ENCODE measurements at places on chromosomes 11 and 22.
A peak's percentile ranks its signal among the peaks of the same experiment; 100 is the strongest.

DNA sequence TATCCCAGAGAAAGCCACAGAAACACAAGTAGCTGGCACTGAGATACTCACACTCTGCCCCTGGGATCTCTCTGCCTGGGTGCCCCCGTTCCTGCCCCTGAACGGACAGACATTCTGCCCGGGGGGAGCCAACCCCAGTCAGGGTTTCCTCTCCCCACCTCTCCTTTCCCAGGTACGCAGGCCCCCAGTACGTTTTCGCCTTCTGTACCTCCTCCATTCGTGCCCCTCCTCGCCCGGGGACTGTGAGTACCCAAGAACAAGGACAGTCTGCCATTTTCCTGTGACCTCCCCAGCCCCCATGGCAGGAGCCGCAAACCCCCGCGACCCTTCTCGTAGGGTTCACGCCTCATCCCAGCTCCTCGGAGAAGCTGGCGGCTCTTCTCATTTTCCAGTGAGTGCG is 29.1 kb upstream of the ELFN2 start:
- no peaks in the 10 kb centered on the region for H3K36me3 ChIP-seq
- no peak for DNase-seq
- no peaks in the 10 kb centered on the region for H3K4me1 ChIP-seq

GRCh38 chr22:46769191-46769675 is 6.8 kb downstream of the TBC1D22A start:
- H3K4me1 ChIP-seq: peaks cover 77% of the 10 kb centered on the region
- H3K4me3 ChIP-seq: no peak overlapping the region
- no peaks in the 10 kb centered on the region for H3K36me3 ChIP-seq
- no peaks in the 10 kb centered on the region for H3K27me3 ChIP-seq

- H3K27ac ChIP-seq: no peak overlapping the region
- H3K27me3 ChIP-seq: no peaks in the 10 kb centered on the region
- H3K4me1 ChIP-seq: no peaks in the 10 kb centered on the region
These were observed 18.2 kb upstream of the EMSY start for GRCh38 chr11:76426660-76427059.

DNA sequence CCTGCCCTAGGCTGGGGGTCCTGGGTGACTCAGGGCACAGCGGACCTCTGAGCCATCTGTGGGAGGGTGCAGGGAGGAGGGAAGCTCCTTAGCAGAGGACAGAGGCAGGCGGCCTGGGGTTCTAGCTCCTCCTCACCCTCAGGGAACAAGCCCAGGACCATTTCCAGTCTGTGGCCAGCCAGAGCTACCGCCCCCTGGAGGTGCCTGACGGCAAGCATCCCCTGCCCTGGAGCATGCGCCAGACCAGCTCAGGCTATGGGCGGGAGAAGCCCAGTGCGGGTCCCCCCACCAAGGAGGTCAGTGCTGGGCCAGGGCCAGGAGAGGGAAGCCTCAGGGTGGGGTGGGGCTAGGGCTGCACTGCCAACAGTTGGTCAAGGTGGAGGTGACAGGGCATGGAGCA is 26.0 kb upstream of the LRRC10B start:
- peaks cover 19% of the 10 kb centered on the region for H3K27me3 ChIP-seq
- peaks cover 10% of the 10 kb centered on the region for H3K4me1 ChIP-seq
- no peak overlapping the region for H3K4me3 ChIP-seq
- H3K27ac ChIP-seq: no peak overlapping the region

DNA sequence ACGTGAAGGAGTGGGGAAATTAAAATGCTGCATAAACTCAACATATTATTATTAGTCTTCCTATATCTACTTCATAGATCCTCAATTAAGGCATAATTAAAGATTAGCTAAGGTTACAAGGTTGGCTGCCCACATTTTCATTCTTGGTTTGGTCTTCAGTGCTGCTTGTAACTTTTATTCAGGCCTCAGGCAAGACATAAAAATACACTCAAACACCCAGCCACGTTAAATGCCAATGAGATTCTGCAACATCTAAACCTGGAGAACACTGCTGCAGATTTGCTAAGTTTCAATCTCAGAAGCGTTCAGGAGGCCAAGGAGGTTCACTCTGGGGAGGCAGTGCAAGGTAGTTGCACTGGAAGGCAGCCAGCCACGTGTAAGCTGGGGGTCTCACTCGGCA is 358.7 kb upstream of the NARS2 start:
- no peaks in the 10 kb centered on the region for H3K27me3 ChIP-seq
- H3K4me3 ChIP-seq: no peak overlapping the region
- no peaks in the 10 kb centered on the region for H3K36me3 ChIP-seq
- DNase-seq: no peak

GRCh38 chr22:30425616-30426387 is at the start of gene MTFP1:
MTFP1 (plus strand) TSS chr22:30425768; CDS start chr22:30425880, 112 bp downstream.
- H3K36me3 ChIP-seq: no peaks in the 10 kb centered on the region
- peaks cover 57% of the 10 kb centered on the region for H3K4me1 ChIP-seq
- H3K27me3 ChIP-seq: no peaks in the 10 kb centered on the region
- DNase-seq: peak; percentile 86
- H3K27ac ChIP-seq: peak within 1 kb of the TSS; percentile 96

DNA sequence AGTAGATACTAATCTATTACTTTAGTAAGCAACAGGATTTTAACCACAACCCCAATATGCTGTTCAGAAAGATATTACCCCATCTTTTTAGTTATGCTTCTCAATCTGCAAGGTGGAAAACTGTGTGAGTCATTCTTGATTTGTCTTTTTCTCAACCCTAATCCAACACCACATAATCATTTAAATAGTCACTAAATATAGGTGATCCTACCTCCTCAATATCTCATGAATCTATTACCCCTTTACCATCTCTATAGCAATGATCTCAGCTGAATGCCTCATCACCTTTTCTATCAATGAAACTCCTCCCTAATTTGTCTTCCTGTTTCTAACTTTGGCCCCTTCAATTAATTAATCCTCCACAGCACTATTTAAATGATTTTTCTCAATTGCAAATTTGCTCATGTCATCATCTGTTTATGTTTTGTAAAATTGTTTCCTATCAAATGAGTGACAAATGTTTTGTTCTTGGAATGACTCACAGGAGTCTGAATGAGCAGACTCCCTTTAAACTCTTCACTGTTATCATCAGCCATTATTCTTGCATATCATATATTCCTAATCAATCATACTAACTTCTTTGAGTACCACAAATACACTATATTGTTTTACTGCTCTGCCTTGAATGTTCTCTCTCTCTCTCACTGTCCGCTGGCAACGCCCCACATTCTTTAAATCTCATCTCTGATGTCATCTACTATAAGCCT is 26.1 kb downstream of the SNX19 start:
- no peak for DNase-seq
- H3K36me3 ChIP-seq: peaks cover 81% of the 10 kb centered on the region
- H3K27ac ChIP-seq: no peak overlapping the region

DNA sequence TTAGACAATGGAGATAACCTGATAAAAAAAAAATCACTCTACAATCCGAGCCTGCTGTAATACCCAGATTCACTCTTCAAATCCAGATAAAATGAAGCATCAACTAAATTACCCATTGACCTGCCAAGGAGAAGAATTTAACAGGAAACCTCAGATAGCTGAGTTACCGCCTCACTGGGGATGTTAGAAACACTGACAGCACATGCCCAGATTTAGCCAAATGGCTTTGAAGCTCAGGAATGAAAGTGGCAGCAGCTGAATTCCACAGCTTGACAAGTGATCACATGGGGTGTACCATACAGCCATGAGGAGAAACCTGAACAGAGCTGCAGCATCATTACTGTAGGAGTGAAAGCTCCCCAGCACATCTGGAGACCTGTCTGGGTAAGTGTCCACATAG is 807.6 kb downstream of the DLG2 start:
- DNase-seq: no peak
- no peaks in the 10 kb centered on the region for H3K27me3 ChIP-seq
- no peak overlapping the region for H3K4me3 ChIP-seq
- no peaks in the 10 kb centered on the region for H3K4me1 ChIP-seq

DNA sequence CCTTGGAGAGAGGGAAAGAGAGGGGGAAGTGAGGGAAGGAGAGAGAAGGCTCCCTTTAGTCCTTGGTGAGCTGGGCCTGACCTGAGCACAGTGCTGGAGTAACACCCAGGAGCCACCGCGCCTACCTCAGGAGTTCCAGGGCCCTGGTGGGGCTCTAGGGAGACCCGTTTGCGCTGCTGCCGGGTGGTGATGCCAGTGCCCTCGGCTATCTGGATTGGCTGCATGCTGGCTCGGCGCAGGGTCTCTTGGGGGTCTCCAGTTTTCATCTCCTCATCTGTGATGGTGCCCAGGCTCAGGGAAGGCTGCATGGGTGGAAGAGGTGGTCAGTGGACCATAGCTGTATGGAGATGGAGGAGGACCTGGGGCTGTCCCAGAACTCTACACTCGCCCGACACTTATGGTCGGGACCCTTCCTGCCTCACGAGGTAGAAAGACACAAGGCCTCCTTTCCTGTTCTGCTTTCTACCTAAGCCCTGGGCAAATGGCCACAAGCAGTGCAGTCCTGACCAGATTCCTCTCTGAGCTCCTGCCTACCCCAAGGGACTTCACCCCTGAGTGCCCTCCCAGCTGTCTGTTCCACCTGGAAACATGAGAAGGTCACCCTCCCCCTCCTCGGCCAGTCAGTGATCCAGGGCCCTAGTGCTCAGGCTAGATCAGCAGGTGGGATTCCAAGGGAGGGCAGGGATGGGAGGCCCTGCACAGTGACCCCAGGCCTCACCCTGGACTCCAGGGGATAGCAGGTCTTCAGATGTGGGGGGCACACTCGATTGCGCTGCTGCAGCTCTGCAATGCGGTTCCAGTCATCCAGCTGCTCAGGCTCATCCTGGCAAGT is 6.0 kb downstream of the IL18BP start:
- H3K27me3 ChIP-seq: no peaks in the 10 kb centered on the region
- H3K4me3 ChIP-seq: no peak overlapping the region
- H3K27ac ChIP-seq: peak overlapping the region; percentile 52
- peaks cover 71% of the 10 kb centered on the region for H3K36me3 ChIP-seq
- peaks cover 56% of the 10 kb centered on the region for H3K4me1 ChIP-seq

DNA sequence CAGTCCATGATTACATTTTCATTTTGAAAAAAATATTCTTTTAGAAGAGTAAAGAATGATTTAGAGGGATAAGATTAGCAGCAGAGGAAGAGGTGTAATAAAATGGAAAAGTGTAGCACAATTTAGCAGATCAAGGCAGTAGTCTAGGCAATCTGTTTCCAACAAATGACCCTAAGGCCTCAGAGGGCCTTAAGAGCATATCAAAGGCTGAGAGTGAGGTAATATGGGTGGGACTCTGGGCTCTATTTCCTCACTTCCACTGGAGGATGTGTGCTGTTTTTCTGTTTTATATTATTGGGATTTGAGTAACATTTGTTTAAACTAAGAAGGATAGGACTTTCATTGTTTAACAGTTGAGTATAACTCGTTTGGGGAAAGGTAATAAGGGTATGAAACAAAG is 28.8 kb downstream of the CCDC81 start:
- no peaks in the 10 kb centered on the region for H3K27me3 ChIP-seq
- no peaks in the 10 kb centered on the region for H3K4me1 ChIP-seq
- DNase-seq: no peak
- H3K4me3 ChIP-seq: no peak overlapping the region
- no peak overlapping the region for H3K27ac ChIP-seq
- no peaks in the 10 kb centered on the region for H3K36me3 ChIP-seq

GRCh38 chr22:18028817-18029527 is 4.6 kb upstream of the MICAL3 start:
- no peak overlapping the region for H3K27ac ChIP-seq
- peaks cover under 1% of the 10 kb centered on the region for H3K4me1 ChIP-seq
- no peaks in the 10 kb centered on the region for H3K27me3 ChIP-seq
- no peak for DNase-seq
- H3K36me3 ChIP-seq: no peaks in the 10 kb centered on the region

DNA sequence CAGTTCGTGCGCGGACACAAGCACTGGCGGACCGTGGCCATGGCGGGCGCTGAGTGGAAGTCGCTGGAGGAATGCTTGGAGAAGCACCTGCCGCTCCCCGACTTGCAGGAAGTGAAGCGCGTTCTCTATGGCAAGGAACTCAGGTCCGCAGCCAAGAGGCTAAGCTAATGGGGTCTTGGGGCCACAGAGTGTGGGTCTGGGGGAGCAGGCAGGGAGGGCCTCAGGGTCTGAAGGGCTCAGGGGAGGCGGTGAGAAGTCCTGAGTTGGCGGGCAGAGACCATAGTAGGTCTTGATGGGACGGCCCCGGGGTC is 188 bp downstream of the UPB1 start:
- no peak overlapping the region for H3K27ac ChIP-seq
- peaks cover 15% of the 10 kb centered on the region for H3K4me1 ChIP-seq
- H3K4me3 ChIP-seq: no peak overlapping the region
- H3K36me3 ChIP-seq: no peaks in the 10 kb centered on the region
- no peaks in the 10 kb centered on the region for H3K27me3 ChIP-seq

DNA sequence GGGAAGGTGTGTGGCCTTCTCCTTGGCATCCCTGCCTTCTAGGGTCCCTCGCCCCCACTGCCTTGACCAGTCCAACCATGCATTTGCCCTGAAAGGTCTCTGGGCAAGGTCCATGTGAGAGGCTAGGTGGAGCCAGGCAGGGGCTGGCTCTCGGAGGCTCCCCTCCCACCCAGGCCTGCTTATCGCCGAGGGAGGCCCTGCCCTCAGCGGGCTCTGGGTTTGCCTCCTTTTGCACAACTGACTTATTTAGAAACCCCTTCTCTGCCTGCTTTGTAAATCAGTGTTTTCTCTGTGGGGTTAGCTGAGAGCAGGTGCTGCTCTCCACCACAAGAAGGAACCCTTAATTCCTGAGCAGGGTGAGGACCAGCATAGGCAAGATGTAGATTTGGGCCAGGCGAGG is 47.7 kb downstream of the CD82 start:
- peaks cover 38% of the 10 kb centered on the region for H3K36me3 ChIP-seq
- DNase-seq: no peak
- no peak overlapping the region for H3K4me3 ChIP-seq
- H3K4me1 ChIP-seq: peaks cover 75% of the 10 kb centered on the region
- no peaks in the 10 kb centered on the region for H3K27me3 ChIP-seq
- H3K27ac ChIP-seq: no peak overlapping the region

DNA sequence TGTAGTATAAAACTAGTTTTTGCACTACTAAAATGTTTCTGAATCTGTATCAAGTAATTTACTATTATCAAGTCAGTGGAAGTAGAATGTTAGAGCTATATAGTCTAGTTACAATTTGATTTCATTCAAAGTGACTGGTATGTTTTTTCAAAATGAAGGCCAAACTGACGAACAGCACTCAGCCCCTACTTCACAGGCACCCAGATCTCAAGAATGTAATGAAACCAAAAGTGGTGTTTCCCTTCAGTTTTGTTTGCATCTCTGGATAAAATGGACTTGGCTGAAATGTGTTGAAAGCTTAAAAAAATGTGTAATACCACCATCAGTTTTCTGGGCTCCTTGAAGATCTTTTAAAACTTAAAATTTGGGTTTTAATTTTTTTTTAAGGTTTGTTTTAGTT is 46.4 kb downstream of the QSER1 start:
- H3K27me3 ChIP-seq: no peaks in the 10 kb centered on the region
- no peaks in the 10 kb centered on the region for H3K4me1 ChIP-seq
- no peak overlapping the region for H3K27ac ChIP-seq
